ENCODE measurements at places on chromosomes 4 and X.

DNA sequence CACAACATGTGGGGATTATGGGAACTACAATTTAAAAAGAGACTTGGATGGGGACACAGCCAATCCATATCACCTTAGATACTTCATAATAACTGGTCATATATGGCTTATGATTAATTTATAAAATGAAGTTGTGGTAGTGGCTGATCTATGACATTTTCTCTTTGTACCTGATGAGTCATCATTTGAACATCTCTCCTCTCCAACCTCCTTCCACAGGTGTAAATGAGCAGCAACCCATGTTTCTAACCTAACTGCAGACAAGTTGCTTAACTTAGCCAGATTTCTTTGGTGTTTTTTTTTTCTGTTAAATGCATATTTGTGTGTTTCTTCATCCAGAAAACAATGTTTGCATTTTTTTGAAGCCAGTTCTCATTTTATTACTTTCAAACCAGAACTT lies 42.6 kb downstream of the SPANXA2 start:
- DNase-seq, result no peak

DNA sequence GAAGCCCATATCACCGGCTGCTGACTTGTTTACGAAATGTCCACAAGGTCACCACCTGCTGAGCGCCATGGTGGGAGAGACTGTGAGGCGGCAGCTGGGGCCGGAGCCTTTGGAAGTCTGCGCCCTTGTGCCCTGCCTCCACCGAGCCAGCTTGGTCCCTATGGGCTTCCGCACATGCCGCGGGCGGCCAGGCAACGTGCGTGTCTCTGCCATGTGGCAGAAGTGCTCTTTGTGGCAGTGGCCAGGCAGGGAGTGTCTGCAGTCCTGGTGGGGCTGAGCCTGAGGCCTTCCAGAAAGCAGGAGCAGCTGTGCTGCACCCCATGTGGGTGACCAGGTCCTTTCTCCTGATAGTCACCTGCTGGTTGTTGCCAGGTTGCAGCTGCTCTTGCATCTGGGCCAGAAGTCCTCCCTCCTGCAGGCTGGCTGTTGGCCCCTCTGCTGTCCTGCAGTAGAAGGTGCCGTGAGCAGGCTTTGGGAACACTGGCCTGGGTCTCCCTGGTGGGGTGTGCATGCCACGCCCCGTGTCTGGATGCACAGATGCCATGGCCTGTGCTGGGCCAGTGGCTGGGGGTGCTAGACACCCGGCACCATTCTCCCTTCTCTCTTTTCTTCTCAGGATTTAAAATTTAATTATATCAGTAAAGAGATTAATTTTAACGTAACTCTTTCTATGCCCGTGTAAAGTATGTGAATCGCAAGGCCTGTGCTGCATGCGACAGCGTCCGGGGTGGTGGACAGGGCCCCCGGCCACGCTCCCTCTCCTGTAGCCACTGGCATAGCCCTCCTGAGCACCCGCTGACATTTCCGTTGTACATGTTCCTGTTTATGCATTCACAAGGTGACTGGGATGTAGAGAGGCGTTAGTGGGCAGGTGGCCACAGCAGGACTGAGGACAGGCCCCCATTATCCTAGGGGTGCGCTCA lies 8.7 kb upstream of the MSANTD1 start:
- no peak for DNase-seq

DNA sequence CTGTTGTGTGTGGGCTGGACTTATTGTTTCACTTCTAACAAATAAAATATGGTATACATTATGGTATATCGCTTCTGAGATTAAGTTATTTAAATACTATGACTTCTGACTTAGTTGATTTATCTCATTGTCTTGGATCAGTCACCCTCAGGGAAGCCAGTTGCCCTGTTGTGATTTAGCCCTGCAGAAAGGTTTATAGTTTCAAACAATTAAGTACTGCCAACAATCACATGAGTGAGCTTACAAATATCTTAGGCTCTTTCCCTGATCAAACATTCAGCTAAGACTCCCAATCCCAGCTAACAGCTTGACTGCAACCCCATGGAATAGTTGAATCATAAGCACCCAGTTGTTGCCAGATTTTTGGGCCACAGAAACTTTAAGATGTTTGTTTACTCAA lies 85.4 kb downstream of the MAGEC1 start:
- no peak for DNase-seq

- no peak for DNase-seq
Observed at GRCh38 chr4:25223802-25224375, 9.9 kb upstream of the PI4K2B start.

DNA sequence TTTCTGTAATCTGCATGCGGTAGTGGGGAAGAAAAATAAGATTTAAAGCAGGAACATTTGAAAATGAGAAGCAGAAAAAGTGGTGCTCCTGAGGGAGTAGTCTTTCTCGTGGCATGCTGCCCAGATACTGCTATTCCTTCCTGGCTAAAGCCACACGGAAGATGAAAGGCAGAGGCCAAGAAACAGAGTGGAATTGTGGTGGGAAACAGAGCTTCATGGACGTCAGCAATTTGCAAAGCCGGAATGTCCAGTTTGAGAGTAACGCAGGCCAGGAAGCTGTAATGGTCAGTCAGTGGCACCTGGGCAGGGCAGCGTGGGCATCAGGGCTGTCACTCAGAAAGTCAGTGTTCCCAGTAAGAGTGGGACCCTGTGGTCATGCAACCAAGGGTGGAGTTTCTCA lies 63.7 kb upstream of the FMR1 start:
- no peak for DNase-seq

- DNase-seq, result no peak
Observed at GRCh38 chrX:23819385-23820234, 36.6 kb downstream of the SAT1 start.

DNA sequence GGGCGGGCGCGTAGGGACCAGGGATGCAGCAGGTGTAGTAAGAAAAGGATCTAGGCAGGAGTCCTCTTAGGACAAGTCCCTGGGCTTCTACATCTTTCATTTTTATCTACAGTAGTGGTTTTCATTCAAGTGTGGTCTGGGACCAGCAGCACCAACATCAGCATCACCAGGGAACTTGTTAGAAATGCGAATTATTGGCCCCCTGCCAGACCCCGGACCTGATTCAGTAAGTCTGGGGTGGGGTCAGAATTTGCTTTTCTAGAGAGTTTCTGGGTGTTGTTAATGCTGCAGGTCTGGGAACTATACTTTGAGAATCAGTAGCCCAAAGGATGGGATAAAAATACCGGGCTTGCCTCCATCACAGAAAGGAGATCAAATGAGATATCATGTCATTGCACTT lies 1.3 kb upstream of the PCYT1B start:
- no peak for DNase-seq

DNA sequence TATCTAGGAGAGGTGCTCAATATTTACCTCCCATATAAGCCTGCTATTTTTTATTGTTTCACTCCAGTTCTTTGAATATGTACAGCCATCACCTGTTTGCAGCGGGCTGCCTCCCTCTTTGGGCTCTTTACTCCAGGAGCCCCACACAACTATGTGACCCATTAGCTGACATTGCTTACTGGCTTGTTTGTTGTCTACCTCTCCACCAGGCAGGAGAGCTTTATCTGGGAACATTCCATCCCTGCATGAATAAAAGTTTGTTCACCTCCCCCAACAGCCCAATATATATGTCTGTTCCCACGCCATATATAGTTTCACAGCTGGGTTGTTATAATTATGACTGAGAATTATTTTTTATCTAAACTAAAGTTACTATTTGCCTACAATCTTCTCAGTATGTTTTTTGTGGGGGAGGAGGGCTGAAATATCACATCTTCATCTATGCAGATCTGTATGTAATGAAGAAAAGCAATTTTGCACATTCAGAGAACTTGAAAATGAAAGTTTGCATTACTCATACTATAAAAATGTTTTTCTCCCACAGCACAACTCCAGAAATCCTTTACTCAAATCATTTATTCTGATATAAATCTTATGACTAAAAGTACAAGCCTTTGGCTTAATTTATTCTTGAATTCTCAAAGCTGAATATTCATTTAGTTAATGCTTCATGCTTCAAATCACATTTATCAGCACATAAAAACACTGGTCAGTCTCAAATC lies 61.2 kb upstream of the DAPP1 start:
- DNase-seq, result no peak
